Amygdala (tissue), 56 donors: ENCODE measurements at places on chromosomes 4 and X.

DNA sequence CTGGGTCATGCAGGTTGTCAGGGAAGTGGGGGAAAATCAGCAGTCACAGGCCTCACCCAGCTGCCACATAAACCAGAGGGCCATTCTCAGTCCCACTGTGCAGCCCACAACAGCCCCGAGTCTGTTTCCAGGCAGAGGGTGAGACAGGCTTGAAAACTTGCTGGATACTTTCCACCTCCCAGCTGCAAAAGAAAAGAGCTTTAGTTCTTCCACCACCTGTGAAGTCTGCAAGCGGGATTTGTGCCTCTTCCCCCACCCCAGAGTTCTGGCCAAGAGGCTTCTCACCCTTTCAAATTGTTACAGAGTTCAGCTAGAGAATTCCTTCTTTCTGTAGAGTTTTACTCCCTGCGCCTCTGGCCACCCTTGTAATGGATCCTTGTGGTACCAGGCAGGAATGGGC lies 115.5 kb upstream of the ZDHHC15 start:
- no peak for DNase-seq

DNA sequence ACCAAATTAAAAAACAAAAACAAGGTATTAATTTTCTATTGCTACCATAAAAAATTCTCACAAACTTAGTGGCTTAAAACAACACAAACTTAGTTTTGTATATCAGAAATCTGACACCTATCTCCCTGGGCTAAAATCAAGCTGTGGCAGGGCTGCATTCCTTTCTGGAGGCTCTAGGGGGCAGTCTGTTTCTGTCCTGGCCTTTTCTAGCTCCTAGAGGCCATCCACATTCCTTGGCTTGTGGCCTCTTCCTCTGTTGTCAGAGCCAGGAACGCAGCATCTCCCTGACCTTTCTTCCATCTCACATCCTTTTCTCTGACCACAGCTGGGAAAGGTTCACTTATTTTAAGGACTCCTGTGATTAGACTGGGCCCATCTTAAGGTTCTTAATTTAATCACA lies 38.9 kb upstream of the TLR2 start:
- DNase-seq: no peak

GRCh38 chr4:12439633-12440305 lies 1011.1 kb upstream of the HS3ST1 start:
- DNase-seq: no peak

DNA sequence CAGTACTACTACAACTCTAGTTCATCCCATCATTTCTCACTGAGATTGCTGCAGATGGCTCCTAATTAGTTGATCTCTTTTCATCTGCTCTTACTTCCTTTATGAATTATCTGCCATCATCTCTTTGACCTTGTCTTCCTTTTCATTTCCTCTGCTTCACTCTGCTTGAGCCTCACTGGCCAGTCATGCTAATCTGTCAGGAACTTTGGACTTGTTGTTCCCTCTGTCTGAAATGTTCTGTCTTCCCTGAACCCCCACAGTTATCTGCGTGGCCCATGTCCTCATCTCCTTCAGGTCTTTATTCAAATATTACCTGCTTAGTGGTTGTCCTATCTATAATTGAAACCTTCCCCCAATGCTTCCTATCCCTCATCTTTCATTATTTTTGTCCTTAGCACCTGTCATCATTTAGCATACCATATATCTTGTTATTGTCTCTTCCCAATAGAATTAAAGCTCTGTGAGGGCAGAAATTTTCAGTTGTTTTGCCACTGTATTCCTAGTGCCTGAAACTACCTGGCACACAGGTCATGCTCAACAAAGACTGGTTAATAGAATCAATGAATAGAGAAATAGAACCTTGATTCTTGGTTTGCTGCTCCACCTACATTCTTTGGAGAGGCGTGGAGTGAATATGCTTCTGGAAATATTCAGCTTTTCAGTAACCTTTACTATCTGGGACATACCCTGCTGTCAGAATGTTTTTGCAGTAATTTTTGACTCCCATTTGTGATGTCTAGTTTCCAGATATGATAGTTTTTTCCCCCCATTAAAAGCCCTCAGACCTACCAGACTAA lies 5.0 kb downstream of the SLC4A4 start:
- DNase-seq: no peak

GRCh38 chr4:72207196-72207595 lies 175.4 kb downstream of the NPFFR2 start:
- DNase-seq: no peak

DNA sequence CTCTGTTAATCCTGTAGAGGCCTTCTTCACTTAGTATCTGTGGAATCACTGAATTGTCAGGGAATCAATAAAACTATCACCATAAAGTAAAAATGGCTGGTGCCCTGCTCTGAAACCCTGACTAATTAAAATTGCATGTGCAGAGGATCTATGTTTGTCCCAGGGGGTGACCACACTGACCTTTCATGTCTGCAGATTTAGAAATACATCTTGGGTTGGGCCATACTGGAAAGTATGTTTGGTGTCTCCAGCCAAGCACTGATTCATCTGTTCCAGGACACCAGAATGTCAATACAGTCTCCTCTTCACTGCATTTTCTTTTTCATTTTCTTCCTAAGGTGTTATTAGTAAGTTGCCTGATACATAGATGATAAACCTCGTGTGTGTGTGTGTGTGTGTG lies 490.9 kb upstream of the INTU start:
- no peak for DNase-seq
